ENCODE measurements at places on chromosomes 5 and 9.

GRCh38 chr9:19619221-19619620 lies 169.6 kb downstream of the SLC24A2 start:
- no peak for DNase-seq

DNA sequence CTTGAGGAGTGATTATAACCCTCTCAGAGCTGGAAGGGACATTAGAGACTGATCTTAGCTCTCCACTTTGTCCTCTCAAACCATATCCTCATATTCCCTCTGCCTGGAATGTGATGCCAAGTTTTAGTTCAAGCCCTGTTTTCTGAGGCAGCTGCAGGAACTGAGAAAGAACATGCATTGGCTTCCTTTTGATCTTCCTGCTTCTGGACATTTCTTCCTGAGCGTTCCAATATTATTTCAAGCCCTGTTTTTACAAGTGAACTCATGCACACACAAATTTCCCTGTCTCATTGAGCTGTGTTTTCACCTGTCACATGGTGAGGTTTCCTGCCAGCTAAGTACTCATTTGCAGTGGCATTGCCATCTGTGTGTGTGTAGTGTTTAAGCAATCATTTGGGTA lies 17.0 kb downstream of the FOCAD start:
- DNase-seq: peak; percentile 68

- peak; percentile 78 for DNase-seq
Measured at GRCh38 chr5:103808464-103809106, 246.0 kb upstream of the NUDT12 start.

DNA sequence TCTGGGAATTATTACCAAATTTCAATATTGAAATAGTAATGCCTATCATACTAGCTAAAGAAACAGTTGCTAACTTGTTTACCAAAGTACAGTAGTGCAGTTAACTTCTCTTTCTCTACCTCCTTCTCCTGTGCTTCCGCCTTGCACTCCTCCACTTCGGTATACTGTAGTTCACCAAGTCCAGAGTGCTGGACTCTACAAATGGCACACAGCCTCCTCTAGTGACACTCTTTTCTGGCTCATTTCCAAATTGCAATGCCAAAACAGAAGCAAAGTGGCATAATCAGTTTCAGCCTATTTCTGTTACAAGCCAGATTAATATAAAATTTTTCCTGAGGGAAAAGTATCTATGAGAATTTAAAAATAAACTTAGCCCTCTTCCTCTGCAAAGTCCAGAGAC lies 86.0 kb upstream of the RASGRF2 start:
- DNase-seq: no peak

- no peak for DNase-seq
Measured at GRCh38 chr5:84181093-84181492, 203.6 kb downstream of the EDIL3 start.

DNA sequence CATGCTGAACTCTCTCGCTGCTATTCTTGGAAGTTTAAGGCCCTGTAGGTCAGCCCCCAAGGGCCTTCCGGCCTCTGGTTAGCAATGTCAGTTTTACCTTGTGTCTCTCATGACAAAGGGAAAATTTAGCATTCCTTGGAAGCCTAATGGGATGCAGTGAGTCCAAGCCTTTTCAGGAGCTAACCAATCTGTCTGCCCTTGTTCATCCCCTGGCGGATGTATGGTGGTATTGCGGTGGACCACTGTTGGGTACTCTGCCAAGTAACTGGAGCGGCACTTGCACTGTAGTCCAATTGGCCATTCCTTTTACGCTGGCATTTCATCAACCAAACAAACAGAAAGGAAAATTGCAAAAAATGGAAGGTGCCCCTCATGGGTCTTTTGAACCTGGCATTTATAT lies 318.4 kb upstream of the NMUR2 start:
- DNase-seq: no peak

DNA sequence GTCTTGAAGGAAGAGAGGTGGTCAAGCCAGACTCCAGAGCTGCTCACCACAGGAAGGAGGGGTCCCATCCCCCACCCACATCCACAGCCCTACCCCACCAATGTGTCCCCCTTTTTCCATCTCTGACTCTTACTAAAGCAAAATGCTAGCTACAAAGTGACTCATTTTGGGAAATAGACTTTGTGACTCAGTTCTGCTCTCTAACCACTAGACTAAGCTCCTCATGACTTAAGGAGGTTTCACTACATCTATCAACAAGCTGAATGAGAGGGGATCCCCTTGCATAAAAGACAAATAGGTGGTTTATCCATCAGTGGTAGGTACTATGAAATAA lies 35.1 kb upstream of the ADRB2 start:
- DNase-seq: no peak

DNA sequence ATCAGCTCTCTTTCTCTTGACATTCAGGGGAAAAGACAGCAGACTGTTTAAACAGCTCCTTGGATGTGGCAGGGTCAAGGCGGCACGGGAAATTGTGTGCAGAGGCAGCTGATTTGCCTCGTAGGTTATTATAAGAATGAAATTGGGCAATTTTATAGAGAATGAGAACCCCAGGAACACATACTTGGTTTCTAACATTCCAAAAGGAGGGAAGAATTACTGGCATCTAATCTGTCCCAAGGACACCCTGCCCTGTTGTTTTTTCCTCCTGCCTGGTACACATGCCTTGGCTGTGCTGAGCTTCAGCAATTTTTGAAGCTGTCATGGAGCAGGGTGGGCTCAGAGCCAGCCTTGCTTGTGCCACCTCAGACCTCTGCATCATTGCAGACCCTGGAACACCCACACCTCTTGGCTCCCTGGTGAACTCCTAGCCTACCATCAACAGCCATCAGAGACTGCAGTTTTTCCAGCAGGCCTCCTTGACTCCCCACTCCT lies 143.6 kb downstream of the BOD1 start:
- DNase-seq: no peak

- peak; percentile 87 for DNase-seq
Measured at GRCh38 chr5:41510176-41510831, at the start of gene PLCXD3. Gene PLCXD3 (minus strand): TSS chr5:41510601. CDS start chr5:41510526, 75 bp downstream.

- DNase-seq: no peak
Measured at GRCh38 chr5:168407211-168407610, 79.1 kb upstream of the RARS1 start.

- DNase-seq: no peak
Measured at GRCh38 chr5:172585114-172585513, 55.9 kb upstream of the NEURL1B start.

DNA sequence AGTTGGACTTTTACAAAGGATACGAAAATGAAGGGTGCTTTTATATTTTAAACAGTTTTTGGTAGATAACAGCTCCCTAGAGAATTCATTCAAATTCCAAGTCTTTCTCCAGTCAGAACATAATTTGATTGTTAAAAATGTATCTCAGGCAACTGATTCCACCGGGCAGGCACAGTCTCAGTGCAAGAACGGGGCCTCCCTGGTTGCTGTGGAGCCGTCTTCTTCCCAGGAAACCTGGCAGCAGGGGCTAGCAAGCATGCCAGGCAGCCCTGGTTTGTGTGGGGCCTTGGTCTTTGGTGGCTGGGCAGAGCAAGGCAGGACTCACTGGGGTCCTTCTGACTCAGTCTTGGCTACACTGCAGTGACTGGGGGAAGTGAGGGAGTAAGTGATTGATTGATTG lies 143.5 kb downstream of the NXNL2 start:
- no peak for DNase-seq

- peak; percentile 41 for DNase-seq
Measured at GRCh38 chr5:16666883-16667398, 50.1 kb upstream of the RETREG1 start.

DNA sequence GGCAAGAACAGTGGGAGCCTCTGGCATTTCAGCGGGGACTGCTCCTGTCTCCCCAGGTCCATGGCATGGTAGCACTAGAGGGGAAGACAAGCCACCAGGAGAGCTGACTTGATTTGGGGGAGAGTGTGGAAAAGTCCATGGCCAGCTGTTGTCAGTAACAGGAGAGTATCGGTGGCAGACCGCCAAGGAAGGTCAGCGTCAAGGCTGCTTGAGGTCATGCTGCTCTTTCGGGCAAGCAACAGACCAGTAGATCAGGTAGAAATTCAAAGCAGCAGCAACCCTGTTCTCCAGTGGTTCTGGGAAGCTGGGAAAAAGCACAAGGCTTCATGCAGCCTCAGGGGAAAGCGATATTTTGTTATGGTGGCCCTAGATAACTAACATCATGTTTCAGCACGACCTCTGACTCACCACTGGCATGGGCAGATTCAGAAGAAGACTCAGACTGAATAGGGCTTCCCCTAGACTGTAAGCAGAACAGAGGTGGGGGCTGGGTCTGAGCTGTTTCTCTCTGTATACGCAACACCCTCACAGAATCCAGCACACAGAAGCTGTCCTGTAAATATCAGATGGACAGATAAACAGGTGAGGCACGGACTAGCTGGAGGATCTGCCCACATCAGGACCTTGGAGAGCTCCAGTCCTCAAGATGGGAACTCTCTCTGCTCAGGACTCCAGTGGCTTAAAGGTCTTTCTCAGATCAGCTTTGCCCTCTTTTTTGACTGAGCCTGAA lies 35.2 kb upstream of the PLEKHG4B start:
- DNase-seq: no peak

DNA sequence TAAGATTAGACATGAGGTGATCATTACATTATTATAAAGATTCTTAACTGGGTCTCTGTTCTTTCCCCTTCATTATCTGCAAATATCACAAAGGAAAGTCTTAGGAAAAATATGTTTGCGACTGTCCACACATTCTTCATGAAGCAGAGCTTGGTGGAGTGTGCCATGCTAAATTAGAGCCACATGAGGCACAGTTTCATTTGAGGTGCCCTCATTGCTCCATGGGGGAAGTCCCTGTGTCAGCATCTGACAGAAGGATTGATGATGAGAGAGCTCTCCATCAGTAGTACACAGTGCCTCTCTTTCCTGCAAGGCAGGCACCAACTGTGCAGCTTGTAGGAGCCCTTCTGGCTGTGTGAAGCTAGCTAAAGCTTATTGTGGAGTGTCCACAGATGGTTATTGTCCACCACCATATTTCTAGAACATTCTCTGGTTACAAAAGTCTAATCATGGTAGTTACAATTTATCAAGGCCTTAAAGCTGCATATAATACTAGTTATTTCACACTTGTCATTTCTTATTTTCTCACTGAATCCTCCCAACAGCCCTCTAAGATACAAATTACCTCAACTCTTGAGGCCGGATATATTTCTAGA lies 63.9 kb downstream of the C9orf152 start:
- no peak for DNase-seq

DNA sequence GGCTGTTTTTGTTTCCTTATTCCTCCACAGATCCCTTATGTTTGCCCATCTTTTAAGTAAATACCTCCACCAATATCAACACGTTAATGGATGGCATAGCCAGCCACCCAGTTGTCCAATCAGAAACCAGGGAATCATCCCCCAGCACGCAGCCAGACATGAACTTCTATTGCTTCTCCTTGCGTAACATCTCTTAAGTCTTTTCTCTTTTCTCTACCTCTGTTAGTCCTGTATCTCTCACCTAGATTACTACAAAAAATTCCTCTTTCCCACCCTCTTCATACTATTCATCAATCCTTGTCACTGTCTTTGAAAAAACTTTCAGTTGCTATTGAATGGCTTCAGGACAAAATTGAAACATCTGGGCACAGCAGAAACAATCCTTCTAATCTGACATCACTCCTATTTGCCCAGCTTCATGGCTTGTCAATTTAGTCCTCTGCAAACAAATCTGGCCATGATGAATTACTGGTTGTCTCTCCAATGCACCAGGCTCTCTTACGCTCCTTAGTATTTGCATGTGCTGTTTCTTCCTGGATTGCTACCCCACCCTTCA lies 349.3 kb downstream of the RAB3C start:
- no peak for DNase-seq

GRCh38 chr9:114109124-114109523 lies 10.0 kb upstream of the KIF12 start:
- no peak for DNase-seq

DNA sequence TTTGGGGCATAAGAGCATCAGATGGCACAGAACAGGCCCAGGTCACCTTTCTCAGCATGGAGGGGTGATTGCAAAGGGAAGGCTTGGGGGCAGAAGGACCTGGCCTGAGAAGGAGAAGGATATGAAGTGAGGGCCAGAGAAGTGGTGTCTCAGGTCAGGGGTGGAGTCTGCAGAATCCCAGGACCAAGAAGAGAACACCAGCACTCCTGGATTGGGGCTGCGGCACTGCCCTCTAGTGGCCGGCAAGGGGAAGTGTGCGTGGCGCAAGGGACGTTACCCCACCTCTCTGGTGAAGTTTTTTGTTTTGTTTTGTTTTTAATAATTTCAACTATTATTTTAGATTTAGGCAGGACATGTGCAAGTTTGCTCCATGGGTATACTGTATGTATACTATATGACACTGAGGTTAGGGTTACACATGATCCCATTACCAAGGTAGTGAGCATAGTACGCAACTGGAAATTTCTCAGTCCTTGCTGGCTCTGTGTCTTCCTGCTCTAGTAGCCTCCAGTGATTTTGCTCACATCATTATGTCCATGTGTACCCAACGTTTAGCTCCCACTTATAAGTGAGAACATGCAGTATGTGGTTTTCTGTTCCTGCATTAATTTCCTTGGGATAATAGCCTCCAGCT lies 1548.6 kb downstream of the EFNA5 start:
- DNase-seq: no peak

DNA sequence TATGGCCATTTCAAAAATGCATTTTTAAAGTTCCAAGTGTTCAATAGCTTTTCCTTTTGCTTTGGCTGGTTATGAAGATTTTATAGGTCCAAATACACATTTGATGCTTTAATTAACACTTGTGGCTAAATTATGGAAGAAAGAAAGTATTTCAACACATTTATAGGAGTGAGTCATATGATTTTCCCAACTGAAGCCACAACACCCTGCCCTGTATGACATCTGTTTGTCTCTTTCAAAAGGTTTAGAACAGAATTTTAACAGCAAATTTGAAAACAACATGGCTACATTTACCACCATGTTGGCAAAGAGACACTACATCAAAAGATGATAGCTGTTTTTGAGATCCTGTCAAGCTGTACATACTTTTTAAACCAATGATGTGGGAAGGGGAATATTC lies 99.4 kb downstream of the TMEM174 start:
- DNase-seq: no peak

All from NCI-H446 (cell line).